Stimulated activated CD8-positive, alpha-beta memory T cell treated with anti-CD3 and anti-CD28 coated beads, Interleukin-4, amount 100 ng/mL, for 24 hours (primary cell): ENCODE measurements at places on chromosomes 13 and 19.

- DNase-seq: no peak
Measured at GRCh38 chr19:18948075-18948975, 7.3 kb upstream of the HOMER3 start.

GRCh38 chr19:31351056-31351854 lies 2.0 kb upstream of the TSHZ3 start:
- DNase-seq: no peak

- DNase-seq: no peak
Measured at GRCh38 chr13:32629313-32629712, 43.1 kb downstream of the PDS5B start.

GRCh38 chr13:65133094-65133493 lies 2097.0 kb downstream of the PCDH9 start:
- DNase-seq: no peak

GRCh38 chr19:55083004-55083850 lies 7.6 kb downstream of the EPS8L1 start:
- DNase-seq: no peak

- DNase-seq: no peak
Measured at GRCh38 chr13:28297341-28297740, 159.0 kb downstream of the PAN3 start.

DNA sequence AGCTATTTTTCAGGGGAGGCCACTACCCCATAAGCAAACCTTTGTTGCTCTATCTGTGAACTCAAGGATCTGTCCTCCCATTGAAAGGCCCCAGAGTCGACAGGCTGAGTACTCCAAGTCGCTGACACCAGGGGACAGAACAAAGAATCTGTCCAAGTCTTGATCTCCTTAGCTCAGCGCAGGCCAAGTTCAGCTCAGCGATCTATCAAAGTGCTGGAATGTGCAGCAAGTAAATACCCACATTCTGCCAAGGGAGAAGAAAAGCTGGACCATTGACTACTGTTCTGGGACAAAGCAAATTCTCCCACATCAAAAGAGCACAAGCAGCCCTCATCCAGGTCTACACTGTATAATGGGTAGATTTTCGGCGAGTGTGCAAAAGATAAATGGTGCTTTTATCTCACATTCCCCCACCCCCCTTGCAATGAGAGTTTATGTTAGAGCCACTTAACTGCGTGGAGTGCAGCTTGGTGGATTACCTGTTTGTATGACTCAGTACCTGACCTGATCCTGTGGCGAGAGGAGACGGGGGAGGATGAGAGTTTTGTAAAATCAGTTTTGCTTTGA lies 391.7 kb upstream of the SGCG start:
- no peak for DNase-seq

DNA sequence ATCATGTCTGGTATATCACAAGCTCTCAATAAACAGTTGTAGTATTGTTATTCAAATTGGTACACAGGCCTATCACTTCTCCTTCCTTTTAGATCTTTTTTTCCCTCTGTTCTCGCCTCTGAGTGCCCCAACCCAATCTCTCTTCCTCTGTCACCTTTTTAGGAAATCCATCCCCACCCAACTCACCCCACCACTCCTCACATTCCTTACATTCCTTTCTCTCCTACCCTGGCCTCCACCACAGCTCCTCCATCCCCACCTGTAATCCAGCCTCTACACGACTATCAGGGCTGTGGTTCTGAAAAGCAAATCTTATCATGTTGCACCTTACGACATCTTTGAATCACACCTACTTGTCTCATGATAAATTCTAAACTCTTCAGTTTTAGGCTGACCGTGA lies 545.4 kb upstream of the GPC6 start:
- no peak for DNase-seq

- no peak for DNase-seq
Measured at GRCh38 chr19:8028951-8029491, 23.5 kb upstream of the CCL25 start.

DNA sequence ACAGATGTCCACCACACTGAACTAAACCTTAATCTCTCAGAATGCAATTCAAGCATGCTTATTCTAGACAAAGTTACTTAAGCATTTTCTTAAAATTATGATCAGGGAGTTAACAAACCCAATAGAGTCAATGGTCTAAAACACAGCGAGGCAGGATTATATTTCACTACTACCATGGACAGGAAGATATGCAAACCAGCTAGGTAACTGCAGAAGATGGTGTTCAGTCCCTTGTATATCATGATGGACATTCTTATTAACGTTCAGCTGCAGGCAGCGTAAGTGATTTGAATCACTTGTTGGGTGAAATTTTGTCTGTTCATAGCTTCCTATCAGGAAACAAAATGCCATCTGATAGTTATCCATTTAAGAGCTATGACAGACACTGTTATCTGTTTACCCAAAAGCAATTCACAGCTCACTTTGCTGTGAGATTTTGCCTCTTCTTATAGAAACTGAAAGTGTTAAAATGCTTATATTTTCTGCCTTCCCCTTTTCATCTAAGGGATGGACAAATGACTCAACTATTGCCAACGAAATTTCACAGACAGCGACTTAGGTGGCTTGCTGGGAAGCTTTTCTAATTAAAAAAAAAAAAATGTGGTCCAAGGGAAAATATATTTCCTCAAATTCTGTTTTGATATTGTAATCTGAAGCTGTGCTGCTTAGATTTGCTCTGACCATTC lies 591.9 kb downstream of the DACH1 start:
- no peak for DNase-seq

GRCh38 chr13:106472621-106473020 lies 62.8 kb downstream of the EFNB2 start:
- DNase-seq: no peak

DNA sequence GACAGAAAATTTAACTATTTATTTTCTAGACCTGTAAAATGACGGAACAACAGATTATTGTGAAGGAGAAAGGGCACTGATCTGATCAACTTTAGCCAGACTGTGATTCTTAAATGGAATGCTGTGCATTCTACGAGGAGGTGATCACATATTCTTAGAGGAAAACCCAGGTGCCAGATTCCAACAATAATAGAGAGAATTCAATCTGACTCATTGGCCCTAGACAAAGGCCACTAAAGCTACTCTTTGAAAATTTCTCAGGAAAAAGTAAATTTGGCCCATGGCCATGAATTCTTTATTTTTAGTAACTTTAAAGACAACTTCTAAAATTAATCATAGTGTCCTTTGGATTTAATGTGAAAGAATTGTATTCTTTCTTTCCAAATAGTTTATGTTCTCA lies 58.6 kb upstream of the POSTN start:
- no peak for DNase-seq

- no peak for DNase-seq
Measured at GRCh38 chr13:94331281-94331680, 148.2 kb downstream of the DCT start.

- no peak for DNase-seq
Measured at GRCh38 chr13:22173610-22174009, 502.7 kb downstream of the FGF9 start.

DNA sequence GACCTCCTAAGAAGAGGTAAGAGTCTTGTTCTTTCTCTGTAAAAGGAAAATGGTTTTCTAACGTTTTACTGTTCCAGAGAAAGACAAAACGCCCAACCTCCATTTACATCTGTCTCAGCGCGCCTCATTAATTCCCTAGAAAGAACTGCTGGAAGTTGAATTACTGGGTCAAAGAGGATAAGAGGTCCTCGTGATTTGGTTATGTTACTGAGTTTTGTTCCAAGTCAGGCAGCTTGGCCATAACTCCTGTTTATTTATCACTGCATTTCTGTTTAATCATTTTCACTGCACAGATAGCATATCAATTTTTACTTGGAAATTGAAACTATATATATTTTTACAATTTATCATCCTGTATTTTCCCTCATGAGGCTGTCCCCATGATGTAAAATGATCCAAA lies 112.9 kb upstream of the PEG3 start:
- no peak for DNase-seq

- no peak for DNase-seq
Measured at GRCh38 chr19:18832306-18833140, 764 bp downstream of the UPF1 start.

- no peak for DNase-seq
Measured at GRCh38 chr13:31209172-31209840, 9.5 kb downstream of the B3GLCT start.

GRCh38 chr13:36713887-36714286 lies 40.1 kb downstream of the SERTM1 start:
- DNase-seq: no peak

- no peak for DNase-seq
Measured at GRCh38 chr13:99636728-99637353, 135.6 kb downstream of the TM9SF2 start.

GRCh38 chr19:55068950-55069864 lies 6.3 kb upstream of the RDH13 start:
- no peak for DNase-seq

DNA sequence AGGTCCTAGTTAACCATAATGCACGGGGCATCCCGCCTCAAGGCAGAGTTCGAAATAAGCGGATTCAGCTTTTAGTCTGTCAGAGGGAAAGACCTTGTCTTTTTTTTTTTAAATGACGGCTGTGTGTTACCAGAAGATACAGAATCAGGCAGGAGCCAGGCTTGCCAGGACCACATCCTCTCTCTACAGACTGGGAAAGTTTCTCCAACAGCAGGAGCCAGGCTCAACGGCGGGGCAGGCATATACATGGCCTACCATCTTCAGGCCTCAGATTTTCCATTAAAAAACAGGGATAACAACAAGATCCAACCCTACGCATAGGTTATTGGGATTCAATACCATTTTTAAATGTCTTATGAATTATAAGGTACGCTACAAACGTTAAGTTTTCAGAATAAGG lies 17.8 kb downstream of the IRS2 start:
- DNase-seq: no peak

DNA sequence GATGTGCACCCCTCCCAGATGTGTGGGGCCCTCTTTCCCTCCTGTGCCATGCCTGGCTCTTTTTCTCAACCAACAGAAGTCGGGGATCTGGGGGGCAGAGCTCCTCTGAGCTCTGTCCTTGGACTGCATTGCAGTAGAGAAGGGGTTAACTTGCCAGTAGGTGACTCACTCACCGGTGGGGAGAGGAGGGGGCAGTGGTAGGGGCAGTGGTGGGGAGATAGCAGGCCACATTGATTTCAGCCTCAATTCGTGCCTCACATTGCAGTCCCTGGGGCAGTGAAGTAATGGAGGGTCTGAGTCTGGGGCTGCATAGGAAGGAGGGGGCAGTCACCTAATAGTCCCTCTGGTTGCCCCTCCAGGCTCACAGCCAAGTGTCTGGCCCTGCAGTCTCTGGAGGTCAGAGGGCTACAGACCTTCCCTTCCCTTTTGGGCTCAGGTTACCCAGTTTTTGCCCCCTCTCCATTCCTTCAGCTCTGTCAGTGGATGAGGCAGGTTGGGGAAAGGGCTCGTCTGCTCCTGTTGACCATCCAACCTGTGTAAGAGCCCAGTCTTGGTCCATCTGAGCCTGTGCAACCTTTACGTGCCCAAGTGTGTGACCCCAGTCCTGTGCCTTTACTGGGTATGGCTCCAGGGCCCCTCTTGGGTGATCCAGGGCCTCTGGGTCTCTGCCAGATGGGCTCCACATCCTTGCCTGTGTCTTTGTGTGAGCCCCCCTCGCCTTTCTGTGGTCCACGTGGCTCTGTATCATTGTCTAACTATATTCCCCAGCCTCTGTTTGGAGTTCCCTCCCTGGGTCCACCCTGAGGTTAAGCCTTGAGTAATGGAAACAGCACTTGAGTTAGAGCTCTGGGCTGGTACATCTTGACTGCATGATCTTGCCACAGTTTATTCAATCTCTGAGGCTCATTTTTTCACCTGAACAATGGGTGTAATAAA lies 13.0 kb downstream of the CIC start:
- DNase-seq: no peak
